Hypothalamus (tissue), 51 donors: ENCODE measurements at places on chromosomes 13 and 19.

DNA sequence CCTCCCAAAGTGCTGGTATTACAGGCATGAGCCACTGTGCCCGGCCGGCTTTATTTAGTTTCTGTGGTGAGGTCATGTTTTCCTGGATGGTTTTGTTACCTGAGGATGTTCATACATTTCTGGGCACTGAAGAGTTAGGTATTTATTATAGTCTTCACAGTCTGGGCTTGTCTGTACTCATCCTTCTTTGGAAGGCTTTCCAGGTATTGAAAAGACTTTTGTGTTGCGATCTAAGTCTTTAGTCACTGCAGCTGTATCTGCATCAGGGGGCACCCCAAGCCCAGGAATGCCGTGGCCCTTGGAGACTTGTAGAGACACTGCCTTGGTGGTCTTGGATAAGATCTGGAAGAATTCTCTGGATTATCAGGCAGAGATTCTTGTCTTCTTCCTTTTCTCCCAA, 12.8 kb downstream of the BLOC1S3 start:
- no peak for DNase-seq

- no peak for DNase-seq
These were observed 505.6 kb downstream of the MYO16 start for GRCh38 chr13:109135018-109135417.

- DNase-seq: peak; percentile 30
These were observed 22.4 kb upstream of the SEMA6B start for GRCh38 chr19:4581666-4582553.

GRCh38 chr19:15170345-15170744, 30.4 kb downstream of the NOTCH3 start:
- DNase-seq: no peak

- no peak for DNase-seq
These were observed 21.8 kb downstream of the ZNF77 start for GRCh38 chr19:2922987-2923386.

DNA sequence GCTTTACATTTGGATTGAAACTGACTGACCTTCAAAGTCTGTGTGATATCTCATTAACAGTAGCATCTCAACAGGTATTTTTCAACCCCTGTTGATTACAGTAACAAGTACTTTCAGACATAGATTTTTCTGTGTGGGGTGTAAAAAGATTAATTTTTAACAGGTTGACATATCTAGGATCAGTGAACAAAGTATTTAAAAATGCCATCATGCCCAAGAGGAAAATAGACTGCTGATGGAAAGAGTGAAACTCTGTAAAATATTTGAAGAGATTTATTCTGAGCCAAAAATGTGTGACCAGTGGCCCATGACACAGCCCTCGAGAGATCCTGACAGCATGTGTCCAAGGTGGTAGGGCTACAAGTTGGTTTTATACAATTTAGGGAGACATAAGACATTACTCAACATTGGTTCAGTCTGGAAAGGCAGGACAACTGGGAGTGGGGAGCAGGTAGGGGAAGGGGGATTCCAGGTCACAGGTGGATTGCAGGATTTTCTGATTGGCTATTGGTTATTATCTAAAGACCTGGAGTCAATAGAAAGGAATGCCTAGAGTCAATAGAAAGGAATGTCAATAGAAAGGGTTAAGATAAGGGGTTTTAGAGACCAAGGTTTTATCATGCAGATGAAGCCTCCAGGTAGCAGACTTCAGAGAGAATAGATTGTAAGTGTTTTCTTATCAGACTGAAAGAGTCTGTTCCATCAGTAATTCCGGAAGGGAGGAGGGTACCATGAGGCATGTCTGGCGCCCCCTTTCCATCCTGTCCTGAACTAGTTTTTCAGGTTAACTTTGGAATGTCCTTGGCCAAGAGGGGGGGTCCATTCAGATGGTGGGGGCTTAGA, 29.1 kb downstream of the TNFRSF19 start:
- DNase-seq: no peak

DNA sequence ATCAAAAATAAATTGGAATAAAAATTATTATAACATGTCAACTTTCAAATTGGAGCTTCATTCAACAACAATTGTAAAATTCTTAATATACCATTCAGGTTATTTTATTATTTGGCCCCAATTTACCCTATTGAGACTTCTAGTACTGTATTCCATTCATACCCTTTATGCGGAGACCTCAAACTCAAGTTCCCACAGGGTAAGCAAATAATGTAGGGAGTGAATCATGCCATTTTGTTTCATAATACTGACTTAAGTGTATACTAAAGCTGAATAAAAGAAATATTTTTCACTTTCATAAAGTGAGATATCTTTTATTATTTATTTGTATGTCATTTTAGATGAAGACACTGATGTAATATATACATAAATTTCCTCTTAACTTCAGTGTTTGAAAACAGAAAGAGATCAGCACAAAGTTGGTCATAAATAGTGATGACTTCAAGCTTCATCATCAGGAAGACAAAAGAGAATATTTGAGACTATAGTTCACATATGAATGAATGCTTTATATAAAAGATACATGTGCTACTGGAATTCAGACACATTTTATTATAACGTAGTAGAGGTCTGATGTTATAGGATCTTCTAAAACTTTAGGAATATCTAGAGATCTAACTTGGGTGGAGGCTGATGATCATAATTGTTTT, 894.4 kb upstream of the PCDH9 start:
- DNase-seq: no peak

DNA sequence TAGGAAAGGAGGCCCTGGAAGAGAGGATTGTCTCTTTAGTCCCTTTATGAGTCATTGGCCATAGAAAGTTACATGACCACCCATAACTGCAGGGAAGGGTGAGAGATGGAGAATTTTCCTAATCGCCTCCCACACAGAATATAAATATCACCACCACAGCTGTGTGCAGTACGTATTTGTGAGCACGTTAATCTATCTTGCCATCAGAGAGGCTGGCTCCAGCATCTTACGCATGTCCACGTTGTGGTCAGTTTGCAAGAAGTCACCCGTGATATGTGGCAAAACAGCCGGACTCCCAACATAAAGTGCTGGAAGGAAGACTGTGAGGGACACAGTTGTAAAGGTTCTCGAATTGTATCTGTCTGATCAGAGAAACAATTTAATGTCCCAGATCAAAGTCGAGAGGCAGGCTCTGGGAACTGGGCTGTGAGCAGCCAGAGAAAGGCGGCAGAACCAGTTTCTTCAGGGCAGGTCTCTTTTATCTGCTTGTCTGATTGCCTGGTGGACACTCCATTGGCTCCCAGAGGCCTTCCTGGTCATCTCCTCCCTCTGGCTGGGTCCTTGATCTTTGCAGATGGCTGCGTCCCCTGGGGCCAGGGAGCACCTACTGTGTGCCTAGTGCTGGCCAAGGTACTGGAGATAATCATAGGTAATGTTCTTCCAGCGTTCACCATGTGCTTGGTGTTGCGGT, 74.9 kb downstream of the SIPA1L3 start:
- no peak for DNase-seq

GRCh38 chr13:99415851-99416331, 85.4 kb upstream of the TM9SF2 start:
- DNase-seq: no peak

GRCh38 chr13:67229481-67230403, at the start of gene PCDH9:
TSS of gene PCDH9 (minus strand) at chr13:67230336. CDS start at chr13:67228440, 1,896 bp downstream.
- DNase-seq: no peak

- no peak for DNase-seq
These were observed 56.8 kb downstream of the POLR1D start for GRCh38 chr13:27678306-27679040.

GRCh38 chr13:37598597-37598996, at the start of gene POSTN:
TSS of gene POSTN (minus strand) at chr13:37598768. CDS start at chr13:37598726, 42 bp downstream.
- DNase-seq: no peak

- DNase-seq: no peak
These were observed 6.4 kb downstream of the LGALS4 start for GRCh38 chr19:38806371-38806770.

DNA sequence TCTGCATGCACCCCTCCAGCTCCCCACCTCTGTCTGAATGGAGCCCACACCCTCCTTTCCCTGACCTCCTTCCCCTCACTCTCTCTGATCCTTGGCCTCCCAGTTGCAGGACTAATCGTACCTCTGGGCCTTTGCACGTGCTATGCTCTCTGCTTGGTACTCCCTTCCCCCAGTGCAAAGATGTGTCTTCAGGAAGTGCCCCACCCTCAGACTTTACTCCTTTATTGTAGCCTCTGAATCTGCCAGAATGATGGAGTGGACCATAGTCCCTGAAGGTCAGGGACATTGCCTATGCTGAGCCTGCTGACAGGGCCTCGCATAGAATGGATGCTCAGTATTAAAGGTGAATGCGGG, 1.3 kb upstream of the JUND start:
- no peak for DNase-seq
